Stimulated activated CD4-positive, alpha-beta T cell treated with anti-CD3 and anti-CD28 coated beads, Interleukin-1b, Interleukin-23, amount 100 ng/mL, for 4 hours (primary cell): ENCODE measurements at places on chromosomes 4 and X.

GRCh38 chr4:79687006-79687405, 279.0 kb upstream of the GK2 start:
- no peak for DNase-seq

DNA sequence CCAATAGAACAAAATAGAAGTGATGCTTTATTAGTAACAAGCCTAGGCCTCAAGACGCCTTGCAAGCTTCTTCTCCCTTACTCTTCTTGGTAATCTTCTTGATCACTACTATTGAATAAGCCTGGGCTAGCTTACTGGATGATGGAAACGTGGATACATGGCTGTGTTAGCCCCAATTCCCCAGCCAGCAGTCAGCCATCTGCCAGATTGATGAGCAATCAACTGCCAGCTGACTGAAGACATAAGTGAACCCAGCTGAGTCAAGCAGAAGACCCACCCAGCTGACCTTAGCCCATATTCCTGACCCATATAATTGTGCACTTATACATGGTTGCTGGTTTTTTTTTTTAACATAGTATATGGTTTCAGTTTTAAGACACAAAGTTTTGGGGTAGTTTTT, 130.4 kb downstream of the DHX15 start:
- DNase-seq = no peak

GRCh38 chr4:189302719-189303118, 638.0 kb upstream of the FRG1 start:
- DNase-seq = no peak

- no peak for DNase-seq
These were observed 12.0 kb upstream of the KDM5C start for GRCh38 chrX:53237056-53237455.

DNA sequence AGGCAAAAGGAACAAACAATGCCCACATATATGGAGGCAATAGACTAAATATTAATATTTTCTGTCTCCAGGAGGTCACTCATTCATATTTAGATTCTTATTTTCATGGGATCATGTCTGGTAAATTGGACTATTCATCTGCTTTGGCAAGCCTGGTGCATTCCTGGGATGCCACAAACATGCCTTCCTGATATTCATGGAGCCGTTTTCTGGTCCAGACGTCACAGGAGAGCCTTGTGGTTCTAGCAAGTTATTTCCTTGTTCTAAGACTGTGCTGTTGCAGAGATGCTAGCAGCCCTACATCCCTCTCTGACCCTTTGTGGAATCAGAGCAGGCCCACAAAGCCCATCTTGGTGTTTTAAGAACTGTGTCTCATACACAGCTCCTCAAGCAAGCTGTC, 16.1 kb upstream of the EXOSC9 start:
- no peak for DNase-seq

DNA sequence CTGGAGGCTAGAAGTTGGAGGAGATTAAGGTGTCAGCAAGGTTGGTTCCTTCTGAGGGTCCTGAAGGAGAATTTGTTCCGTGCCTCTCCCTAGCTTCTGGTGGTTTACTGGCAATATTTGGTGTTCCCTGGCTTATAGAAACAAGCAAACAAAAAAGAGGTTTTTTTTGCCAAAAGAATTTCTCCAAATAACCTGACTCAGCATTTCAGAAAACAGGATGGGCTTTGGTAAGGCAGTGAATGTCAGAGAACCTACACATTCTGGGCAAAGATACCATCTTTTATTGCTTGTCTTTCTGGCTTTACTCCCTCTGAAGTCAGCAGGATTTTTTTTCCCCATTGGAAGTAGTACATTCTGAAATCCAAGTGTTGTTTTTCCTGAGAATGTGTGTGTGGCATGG, 93.3 kb upstream of the TBC1D9 start:
- DNase-seq = no peak

- DNase-seq = no peak
These were observed 186.5 kb downstream of the BANK1 start for GRCh38 chr4:101977076-101977475.

- no peak for DNase-seq
These were observed 893.9 kb downstream of the PCDH7 start for GRCh38 chr4:31613946-31614623.
